ENCODE measurements at places on chromosomes 16 and 17.
A peak's percentile ranks its signal among the peaks of the same experiment; 100 is the strongest.

DNA sequence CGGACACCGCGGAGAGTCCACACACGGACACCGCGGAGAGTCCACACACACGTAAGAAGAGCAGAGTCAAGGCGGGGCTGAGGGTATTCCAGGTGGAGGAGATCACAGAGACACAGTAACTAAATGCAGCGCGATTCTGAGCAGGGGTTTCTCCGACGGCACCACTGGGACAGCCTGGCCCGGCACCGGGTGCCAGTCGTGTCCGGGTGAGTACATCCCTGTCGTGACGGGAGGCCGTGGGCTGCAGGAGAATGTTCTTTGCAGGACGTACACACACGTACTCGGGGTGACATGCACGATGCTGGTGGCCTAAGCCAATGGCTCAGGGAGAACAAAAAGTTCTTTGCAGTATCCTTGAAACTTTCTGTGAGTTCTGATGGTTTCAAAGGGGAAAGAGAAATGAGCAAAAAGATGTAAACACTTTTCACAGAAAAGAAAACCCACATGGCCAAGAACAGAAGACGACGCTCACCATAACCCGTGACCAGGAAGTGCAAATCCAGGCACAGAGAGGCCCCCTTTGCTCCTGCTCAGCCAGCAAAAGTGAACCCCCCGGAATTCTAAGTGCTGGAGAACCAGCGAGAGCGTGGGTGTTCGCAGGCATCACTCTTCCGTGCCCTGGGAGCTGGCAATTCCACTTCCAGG is 53.7 kb upstream of the METRNL start:
- H3K27ac ChIP-seq: peak overlapping the region; percentile 62
- H3K27me3 ChIP-seq: no peaks in the 10 kb centered on the region
- peaks cover 19% of the 10 kb centered on the region for H3K4me1 ChIP-seq
- H3K4me3 ChIP-seq: no peak overlapping the region

DNA sequence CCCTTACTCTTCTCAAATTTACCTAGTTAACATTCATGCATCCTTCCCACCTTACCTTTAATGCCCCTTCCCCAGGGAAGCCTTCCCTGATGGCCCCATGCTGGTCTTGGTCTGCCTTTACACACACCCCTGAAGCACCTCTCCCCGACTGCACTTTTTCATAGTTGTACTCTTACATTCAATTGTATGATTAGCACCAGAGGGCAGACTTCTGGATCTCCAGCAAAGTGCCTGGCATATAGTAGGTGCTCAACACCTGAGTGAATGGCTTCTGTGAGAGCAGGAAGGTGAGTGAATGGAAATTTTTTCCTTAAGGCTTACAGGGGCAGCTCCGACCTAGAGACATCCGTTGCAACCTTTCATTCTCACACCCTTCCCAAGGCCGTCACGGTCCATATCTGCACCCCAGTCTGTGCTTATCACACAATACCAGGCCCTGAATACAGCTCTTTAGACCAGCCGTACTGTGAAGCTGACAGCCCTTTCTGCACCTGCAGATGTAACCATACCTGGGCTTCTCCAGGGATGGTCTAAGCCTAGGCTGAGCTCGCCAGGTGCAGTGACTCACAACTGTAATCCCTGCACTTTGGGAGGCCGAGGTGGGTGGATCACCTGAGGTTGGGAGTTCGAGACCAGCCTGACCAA is 4.4 kb downstream of the PGAP3 start:
- peak overlapping the region; percentile 13 for H3K27ac ChIP-seq
- no peak for DNase-seq
- H3K4me3 ChIP-seq: no peak overlapping the region
- peaks cover 7% of the 10 kb centered on the region for H3K36me3 ChIP-seq
- H3K27me3 ChIP-seq: no peaks in the 10 kb centered on the region
- peaks cover 13% of the 10 kb centered on the region for H3K4me1 ChIP-seq

GRCh38 chr17:3916825-3917224 is 560 bp upstream of the P2RX1 start:
- no peak overlapping the region for H3K27ac ChIP-seq
- H3K27me3 ChIP-seq: no peaks in the 10 kb centered on the region
- peaks cover 1% of the 10 kb centered on the region for H3K4me1 ChIP-seq

GRCh38 chr16:81694494-81695280 is 84.4 kb upstream of the PLCG2 start:
- H3K27ac ChIP-seq: peak overlapping the region; percentile 53
- H3K4me1 ChIP-seq: peaks cover 52% of the 10 kb centered on the region
- no peak overlapping the region for H3K4me3 ChIP-seq
- peaks cover 15% of the 10 kb centered on the region for H3K36me3 ChIP-seq
- H3K27me3 ChIP-seq: no peaks in the 10 kb centered on the region

- H3K36me3 ChIP-seq: no peaks in the 10 kb centered on the region
- H3K4me3 ChIP-seq: no peak overlapping the region
- H3K27ac ChIP-seq: no peak overlapping the region
- H3K27me3 ChIP-seq: no peaks in the 10 kb centered on the region
- H3K4me1 ChIP-seq: no peaks in the 10 kb centered on the region
Measured at GRCh38 chr17:38980490-38981217, 13.5 kb upstream of the FBXO47 start.

DNA sequence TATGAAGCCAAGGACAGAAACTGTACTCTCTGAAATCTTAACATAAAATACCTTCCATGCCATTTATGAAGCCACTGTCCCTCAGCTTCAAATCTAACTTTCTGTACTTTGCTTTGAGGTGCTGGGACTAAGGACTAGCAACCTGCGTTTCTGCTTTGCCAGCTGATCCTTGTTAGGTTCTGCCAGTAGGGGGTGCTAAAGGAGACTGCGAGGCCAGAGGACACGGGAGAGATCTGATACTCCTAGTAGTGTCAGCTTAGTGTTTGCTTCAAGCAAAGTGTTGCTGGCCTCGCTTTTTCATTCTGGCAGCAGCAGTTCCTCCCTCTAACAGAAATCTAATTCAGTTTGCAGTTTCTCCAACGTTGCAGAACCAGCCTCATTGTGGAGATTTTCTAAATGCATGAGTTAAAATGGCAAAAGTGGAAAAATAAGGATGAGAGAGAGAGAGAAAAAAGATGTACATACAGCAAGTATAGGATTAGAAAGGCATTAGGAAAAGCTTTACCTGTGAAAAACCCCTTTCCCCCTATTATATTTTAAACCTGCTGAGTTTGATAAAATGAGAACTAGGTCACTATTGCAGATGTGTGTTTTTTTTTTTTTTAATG is 297.5 kb downstream of the CA10 start:
- H3K4me3 ChIP-seq: no peak overlapping the region
- no peaks in the 10 kb centered on the region for H3K4me1 ChIP-seq
- no peaks in the 10 kb centered on the region for H3K36me3 ChIP-seq
- no peak overlapping the region for H3K27ac ChIP-seq
- DNase-seq: peak; percentile 60
- peaks cover 65% of the 10 kb centered on the region for H3K27me3 ChIP-seq

- no peak overlapping the region for H3K27ac ChIP-seq
- no peak for DNase-seq
- H3K4me3 ChIP-seq: peak overlapping the region; percentile 97
Measured at GRCh38 chr17:4706121-4706520, 2.2 kb upstream of the PELP1 start.

- no peak overlapping the region for H3K27ac ChIP-seq
- DNase-seq: peak; percentile 87
- H3K36me3 ChIP-seq: no peaks in the 10 kb centered on the region
- peaks cover 65% of the 10 kb centered on the region for H3K27me3 ChIP-seq
Measured at GRCh38 chr17:45235416-45236281, 14.0 kb downstream of the FMNL1 start.

DNA sequence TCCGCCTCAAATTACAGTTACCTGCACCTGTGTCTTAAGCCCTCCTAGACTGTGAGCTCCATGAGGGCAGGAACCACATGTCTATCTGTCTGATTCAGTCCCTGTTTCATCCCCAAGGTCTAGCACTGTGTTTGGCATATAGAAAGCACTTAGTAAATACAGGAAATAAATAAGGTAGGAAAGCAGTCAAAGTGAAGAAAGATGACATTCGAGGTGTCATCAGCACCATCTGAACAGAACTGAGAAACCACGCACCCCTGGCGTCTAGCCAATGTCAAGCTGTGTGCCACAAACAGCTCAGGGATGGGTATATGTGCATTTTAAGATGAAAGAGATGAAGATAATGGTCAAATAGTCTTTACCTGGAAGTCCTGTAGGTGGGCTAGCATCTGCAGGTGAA is 79.6 kb upstream of the ATP2A3 start:
- H3K36me3 ChIP-seq: peaks cover 11% of the 10 kb centered on the region
- no peaks in the 10 kb centered on the region for H3K27me3 ChIP-seq
- H3K4me1 ChIP-seq: peaks cover 4% of the 10 kb centered on the region
- H3K4me3 ChIP-seq: no peak overlapping the region
- no peak for DNase-seq

GRCh38 chr17:2485970-2486369 is 25.7 kb downstream of the METTL16 start:
- H3K36me3 ChIP-seq: no peaks in the 10 kb centered on the region
- H3K27me3 ChIP-seq: no peaks in the 10 kb centered on the region
- no peak overlapping the region for H3K27ac ChIP-seq
- no peak for DNase-seq
- H3K4me1 ChIP-seq: peaks cover 43% of the 10 kb centered on the region

DNA sequence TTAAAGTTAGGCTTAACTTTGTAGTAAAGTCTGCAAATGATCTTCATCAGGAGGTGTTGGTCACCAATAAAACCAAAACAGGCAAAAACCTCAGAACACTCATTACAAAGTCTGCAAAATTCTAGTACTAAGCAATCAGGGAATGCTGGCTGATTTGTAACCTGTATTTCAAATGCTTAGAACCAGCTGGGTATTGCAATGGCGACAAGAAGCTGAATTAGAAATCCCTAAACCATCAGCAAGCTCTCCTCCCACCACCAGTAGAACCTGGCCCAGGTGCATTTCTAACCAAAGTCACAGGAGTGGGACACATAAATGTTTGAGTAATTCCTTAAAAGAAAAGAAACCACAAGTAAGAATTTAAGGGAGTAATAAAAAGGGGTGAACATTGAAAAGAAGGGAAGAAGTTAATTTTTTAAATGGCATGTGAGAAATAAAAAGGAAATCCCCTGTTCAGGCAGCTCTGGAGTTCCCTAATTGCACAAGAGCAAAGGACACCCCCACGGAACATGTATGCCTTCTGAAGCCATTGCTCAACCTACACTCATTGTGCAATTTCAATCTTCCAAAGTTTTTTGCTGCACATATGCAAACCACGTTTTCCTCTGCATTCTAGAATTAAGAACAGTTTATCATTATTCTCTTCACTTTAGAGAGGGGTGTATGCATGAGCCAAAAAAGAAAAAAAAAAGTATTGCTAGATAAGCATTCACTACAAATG is 102.9 kb downstream of the HIC1 start:
- DNase-seq: no peak
- no peaks in the 10 kb centered on the region for H3K27me3 ChIP-seq
- H3K4me3 ChIP-seq: no peak overlapping the region
- peak overlapping the region; percentile 25 for H3K27ac ChIP-seq

DNA sequence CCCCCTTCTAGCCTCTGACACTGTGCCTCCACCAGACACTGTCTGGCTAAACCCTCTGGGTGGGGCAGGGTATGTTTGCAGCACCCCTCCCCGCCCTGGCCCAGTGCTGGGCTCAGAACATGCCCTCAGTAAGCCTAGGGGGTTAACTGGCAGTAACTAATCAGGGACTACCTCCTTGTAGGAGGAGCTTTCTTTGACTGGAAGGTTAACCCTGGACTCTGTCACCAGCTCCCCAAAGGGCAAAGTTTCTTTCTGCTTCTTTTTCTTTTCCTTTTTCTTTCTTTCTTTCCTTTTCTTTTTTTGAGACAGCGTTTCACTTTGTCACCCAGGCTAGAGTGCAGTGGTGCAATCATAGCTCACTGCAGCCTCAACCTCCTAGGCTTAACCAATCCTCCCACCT is 76.8 kb downstream of the PLXDC1 start:
- no peaks in the 10 kb centered on the region for H3K36me3 ChIP-seq
- H3K4me3 ChIP-seq: no peak overlapping the region
- H3K27ac ChIP-seq: no peak overlapping the region
- peaks cover under 1% of the 10 kb centered on the region for H3K4me1 ChIP-seq
- no peaks in the 10 kb centered on the region for H3K27me3 ChIP-seq

DNA sequence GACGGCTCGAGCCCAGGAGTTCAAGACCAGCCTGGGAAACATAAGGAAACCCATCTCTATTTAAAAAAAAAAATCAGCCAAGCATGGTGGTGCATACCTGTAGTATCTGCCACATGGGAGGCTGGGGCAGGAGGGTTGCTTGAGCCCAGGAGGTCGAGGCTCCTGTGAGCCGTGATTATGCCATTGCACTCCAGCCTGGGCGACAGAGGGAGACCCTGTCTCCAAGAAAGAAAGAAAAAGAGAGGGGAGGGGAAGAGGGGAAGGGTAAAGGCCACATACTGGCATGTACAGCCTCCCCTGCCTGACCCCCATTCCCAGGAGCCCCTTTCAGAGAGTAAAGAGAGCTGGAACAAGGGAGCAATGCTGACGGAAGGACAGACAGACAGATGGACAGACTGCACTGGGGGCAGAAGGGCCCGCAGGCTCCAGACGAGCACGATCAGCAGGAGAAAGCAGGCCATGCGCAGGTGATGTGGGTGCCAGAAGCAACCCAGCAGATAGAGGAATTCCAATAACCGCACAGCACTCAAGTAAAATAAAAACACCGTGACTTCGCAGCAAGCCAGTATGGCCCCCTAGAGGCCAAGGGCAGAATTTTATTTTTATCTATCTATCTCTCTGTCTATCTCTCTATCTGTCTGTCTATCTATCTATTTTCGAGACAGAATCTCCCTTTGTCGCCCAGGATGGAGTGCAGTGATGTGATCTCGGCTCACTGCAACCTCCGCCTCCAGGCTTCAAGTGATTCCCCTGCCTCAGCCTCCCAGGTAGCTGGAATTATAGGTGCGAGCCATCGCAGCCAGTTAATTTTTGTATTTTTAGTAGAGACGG is 27.1 kb upstream of the SNN start:
- peaks cover 18% of the 10 kb centered on the region for H3K4me1 ChIP-seq
- DNase-seq: no peak
- H3K36me3 ChIP-seq: no peaks in the 10 kb centered on the region
- H3K27ac ChIP-seq: no peak overlapping the region
- H3K4me3 ChIP-seq: no peak overlapping the region

DNA sequence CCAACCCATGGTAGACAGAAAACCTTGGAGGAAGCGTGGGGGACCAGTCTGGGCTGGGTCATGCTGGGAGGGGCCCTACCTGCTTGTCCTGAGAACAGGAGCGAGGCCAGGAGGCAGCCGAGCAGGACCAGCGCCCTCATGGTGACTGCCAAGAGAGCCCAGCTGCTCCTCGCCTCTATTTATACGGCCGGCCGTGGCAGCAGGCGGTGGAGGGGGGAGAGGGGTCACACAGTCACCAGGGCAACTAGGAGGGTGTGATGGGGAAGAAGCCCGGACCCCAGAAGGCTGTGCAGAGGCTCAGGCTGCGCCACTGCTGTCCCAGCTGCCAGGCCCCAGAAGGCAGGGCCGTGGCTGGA is at the start of gene SRL:
Gene SRL (minus strand): TSS at position 153 of the 356 bp plus-strand sequence. CDS start 13 bp downstream, at position 140.
- H3K36me3 ChIP-seq: no peaks in the 10 kb centered on the region
- no peaks in the 10 kb centered on the region for H3K27me3 ChIP-seq
- H3K4me1 ChIP-seq: peaks cover 17% of the 10 kb centered on the region
- peak within 1 kb of the TSS; percentile 22 for H3K27ac ChIP-seq

Data from neural crest cell (in vitro differentiated cells).